Activated CD8-positive, alpha-beta memory T cell treated with anti-CD3 and anti-CD28 coated beads for 1 hour (primary cell): ENCODE measurements at places on chromosomes 6 and 20.

GRCh38 chr6:170371080-170371479, 64.5 kb downstream of the FAM120B start:
- DNase-seq: no peak

- no peak for DNase-seq
Measured at GRCh38 chr6:144909753-144910285, 624.7 kb downstream of the UTRN start.

DNA sequence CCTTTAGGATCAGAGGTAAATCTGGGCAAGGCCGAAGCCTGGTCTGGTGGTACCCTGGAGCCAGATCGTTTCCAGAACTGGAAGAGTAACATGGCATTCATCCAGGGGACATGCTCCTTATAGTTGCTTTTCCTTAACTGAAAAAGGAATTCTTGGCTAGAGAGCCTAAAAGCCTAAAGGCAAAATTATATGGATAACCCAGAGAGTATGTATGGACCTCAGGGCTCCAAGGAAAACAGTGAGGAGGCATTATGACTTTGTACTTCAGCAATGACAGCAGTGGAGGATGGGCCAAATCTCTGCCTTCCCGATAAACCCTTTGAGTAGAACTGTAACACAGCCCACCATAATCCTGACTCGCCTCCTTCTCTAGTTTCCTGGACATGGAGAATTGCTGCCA, 29.3 kb downstream of the ARHGAP18 start:
- no peak for DNase-seq

GRCh38 chr20:20230741-20231140, 137.2 kb upstream of the INSM1 start:
- no peak for DNase-seq

- no peak for DNase-seq
Measured at GRCh38 chr20:31908016-31908415, 37.6 kb downstream of the TTLL9 start.

- no peak for DNase-seq
Measured at GRCh38 chr6:22332711-22333110, 35.9 kb upstream of the PRL start.

DNA sequence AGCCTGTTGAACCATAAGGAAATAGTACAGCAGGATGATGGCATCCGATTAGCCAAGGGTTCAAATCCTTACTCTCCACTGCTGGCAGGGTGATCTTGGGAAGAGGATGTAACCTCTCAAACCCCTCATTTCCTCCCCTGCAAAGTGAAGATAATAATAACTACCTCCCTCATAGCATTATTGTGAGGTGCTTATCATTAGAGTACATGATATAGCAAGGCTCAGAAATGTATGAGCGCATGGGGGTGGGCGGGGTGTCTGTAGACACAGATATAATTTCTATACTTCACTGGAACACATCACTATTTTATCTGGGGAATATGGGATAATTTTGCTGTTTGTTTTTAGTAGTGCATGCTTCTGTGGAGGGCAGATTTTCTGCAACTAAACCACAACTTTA, 89.8 kb upstream of the LAMP5 start:
- no peak for DNase-seq

DNA sequence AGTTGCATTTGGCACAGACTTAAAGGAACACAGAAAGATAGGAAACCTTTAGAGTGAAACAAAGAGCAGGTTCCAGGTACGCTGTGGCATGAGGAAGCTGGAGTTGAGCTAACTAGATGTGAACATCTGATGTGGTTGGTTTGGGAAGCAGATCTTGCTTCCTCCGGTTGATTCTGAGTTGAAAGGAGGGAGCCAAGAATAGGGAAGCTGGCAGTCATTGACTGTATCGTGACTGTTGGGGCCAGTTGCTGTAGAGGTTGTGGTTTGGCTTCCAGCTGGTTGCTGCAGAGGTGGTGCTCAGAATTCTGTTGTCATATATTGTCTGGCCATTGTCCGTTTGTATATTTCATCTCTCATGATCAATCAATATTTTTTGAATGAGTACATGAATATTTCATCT, 325.9 kb downstream of the PLCB1 start:
- no peak for DNase-seq

DNA sequence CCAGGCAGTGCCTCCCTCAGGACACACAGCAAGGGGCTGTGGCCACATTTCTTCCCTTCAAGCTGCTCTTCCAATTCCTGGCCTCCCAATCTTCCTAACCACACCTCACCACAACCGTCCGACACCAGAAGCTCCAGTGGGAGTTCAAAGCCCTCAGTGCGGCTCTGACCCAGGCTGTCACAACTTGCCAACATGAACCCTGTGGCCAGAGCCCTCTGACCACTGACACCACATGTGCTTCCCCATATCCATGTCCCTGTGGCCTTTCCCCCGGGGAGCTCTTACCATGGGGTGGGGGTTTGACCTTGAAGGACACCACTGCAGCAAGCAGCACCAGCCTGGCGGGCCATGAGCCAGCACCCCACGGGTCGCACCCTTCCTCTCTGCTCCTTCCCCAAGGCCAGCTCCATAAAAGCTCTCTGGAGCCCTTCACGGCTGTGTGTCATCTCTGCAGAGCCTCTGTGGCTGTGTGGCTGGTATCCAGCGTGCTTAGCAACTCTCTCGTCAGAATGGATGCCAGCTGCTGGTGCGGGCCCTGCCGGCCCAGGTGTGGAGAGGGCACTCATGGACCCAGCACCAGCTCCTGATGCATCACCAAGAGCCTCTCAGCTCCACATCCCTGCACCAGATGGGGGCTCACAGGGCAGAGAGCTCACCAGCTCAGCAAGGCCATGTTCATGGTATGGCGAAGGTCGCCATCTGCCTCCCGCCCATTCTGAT, 106.1 kb downstream of the PSMB1 start:
- no peak for DNase-seq

DNA sequence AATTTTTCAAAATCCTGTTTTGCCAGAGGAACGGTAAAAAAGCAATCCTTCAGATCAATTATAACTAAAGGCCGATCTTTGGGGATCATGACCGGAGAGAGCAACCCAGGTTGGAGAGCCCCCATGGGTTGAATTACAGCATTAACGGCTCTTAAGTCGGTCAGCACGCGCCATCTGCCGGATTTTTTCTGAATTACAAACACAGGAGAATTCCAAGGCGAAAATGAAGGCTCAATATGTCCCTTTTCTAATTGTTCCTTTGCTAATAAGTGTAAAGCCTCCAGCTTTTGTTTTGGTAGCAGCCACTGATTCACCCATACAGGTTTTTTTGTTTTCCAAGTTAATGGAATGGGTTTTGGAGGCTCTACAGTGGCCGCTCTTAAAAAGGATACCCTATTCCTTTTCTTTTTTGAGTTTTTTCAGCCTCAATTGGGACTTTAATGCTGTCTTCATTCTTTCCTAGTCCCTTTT, 16.9 kb upstream of the PTCRA start:
- DNase-seq: peak; percentile 54

GRCh38 chr6:111724039-111724438, 118.4 kb upstream of the TRAF3IP2 start:
- DNase-seq: no peak

- no peak for DNase-seq
Measured at GRCh38 chr20:58017970-58018530, 210.4 kb downstream of the ANKRD60 start.

- DNase-seq: no peak
Measured at GRCh38 chr6:52754443-52754842, 8.8 kb downstream of the GSTA2 start.

GRCh38 chr20:32893263-32894025, 34.7 kb downstream of the EFCAB8 start:
- DNase-seq: no peak

DNA sequence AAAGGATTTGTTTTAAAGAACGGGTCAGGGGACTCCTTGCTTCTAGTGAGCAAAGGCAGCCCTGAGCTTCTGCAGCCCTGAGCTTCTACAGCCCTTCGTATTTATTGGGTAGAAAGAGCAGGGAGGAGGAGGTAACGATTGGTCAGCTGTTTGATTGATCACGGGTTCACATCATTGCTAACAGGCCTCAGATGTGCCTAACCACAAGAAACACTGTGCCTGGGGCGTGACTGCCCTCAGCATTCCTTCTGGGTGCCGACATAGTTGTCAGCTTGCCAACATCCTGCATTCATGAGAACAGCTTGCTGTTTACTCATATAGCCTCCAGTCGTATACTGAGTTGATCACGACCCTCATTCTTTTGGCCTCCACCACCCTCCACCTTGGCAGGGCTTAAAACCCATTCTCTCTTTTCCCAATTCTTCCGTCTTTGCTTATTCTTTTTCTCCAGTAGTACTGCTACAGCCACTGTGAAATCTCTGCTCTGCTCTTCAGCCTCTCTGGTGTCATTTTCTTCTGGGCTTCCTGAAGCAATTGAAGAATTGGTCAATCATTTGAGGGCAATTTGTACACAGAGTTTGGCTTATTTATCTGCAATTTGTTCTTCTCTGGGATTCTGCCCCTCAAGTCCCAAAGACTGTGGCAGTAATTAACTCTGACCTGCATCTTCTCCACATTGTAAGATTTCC, 25.4 kb upstream of the NOP56 start:
- no peak for DNase-seq

DNA sequence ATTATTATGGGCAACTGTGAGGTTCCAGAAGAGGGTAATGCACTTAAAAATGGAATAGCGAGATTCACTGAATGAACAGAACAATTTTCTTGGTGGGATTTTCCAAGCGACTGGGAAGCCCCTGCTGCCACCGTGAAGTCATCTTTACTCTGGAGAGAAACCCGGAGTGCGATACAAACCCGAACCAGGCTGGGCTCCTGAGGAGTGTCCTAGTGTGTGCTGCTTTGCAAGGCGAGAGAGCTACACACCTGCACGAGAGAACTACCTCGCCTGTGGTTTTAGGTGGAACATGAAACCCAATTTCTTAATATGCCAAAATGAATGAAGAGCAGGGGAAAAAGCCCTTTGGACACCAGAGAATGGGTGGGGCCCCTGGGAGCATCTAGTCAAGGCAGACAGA, 33.5 kb upstream of the DACT2 start:
- no peak for DNase-seq

- DNase-seq: no peak
Measured at GRCh38 chr6:53982366-53983050, 128.7 kb upstream of the MLIP start.

DNA sequence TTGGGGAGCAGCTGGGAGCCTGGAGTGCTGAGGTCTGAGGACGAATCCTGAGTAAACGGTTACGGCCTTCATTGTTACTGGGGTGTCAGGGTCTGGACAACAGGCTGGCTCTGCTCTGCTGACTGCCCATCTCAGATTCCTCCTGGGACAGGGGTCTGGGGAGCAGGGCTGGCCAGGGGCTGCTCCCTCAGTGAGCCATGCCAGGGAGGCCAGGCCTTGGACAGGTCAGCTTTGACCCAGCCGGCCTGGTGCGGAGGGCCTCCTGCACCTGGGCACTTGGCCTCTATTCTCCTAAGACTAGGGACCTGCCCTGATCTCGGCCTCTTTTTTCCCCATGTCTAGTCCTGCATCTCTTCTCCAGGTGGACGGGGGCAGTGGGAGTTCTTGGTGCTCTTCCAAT, 44.9 kb downstream of the MYT1 start:
- DNase-seq: no peak

- no peak for DNase-seq
Measured at GRCh38 chr6:23106951-23107350, 537.6 kb downstream of the HDGFL1 start.

- DNase-seq: no peak
Measured at GRCh38 chr20:61662226-61662967, 403.3 kb downstream of the TAF4 start.

- DNase-seq: no peak
Measured at GRCh38 chr6:138086573-138087196, 20.5 kb downstream of the PERP start.

GRCh38 chr20:57804470-57805250, 94.8 kb upstream of the PMEPA1 start:
- DNase-seq: no peak

DNA sequence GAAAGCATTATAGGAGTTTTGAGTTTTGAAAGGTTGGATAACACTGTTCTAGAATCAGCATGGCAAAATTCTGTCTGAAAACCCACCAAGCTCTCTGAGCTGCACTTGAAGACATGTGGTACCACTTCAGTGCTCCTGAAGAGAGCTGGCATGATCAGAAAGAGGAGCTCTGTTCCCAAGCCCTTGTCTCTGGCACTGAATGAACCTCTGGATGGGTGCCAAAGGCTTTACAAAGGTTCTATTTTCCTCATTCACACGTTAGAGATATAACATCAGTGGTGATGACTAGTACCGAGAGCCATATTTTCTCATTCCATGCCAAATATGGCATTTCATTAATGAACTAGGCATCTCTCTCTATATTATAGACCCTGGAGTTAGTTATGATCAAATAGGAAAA, 301.8 kb upstream of the ID4 start:
- DNase-seq: no peak

DNA sequence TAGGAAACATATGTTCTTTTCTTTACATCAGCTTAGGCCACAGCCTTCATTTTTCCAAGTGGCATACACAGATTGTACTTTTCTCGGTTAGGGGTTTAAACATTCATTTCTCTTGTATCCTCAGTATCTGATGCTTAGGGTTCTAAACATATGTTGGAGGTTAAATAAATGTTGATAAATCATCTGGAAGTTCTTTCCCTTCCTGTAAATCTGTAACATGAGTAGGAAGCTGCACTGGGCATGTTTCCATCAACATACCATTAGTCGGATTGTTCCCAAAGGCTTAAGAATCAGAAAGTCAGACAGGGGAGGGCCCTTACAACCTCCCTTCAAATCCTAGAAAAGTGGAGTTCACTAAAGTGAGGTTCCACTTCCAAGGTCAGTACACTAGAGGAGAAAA, 54.8 kb upstream of the BCLAF1 start:
- DNase-seq: no peak

DNA sequence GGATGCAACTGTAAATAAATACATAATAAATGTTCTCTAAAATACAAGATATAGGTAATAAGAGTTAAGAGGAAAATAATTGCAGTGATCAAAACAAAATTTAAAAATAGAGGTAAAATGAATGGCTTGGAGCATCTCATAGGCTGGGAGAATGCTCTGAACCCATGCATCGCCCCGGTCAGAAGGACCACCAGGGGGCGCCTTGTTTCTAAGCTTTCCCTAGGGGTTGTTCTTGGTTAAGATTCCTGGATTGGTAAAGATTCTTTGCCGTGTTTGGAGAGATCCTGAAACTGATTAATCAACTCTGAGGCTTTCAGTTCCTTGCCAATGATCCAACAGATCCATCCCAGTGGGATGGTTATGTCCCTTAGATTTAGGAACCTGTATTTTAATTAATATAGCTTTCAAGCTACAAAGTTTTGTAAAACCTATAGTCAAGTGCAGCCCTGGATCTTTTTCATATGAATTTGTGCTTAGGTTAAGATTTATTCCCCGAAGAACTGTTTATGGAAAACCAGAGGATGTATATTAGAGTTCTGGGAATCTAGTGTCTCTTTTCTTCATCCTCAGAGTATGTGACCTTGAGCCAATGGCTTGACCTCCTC, 45.3 kb upstream of the PRELID3B start:
- peak; percentile 80 for DNase-seq

- DNase-seq: no peak
Measured at GRCh38 chr6:131572686-131573415, at the start of gene ARG1. TSS of gene ARG1 (plus strand) at chr6:131573226. CDS start at chr6:131573283, 57 bp downstream.
